Activated CD8-positive, alpha-beta T cell treated with anti-CD3 and anti-CD28 coated beads for 36 hours (primary cell): ENCODE measurements at places on chromosomes 1 and 21. TPM values are rescaled to one million over a fixed set of nuclear protein-coding genes. Genes with fewer than 3 reads are reported as not detected.
A peak's percentile ranks its signal among the peaks of the same experiment; 100 is the strongest.

GRCh38 chr1:206785182-206785765, 13.0 kb upstream of the IL10 start:
- no peak for DNase-seq

GRCh38 chr1:200351425-200351824, 58.4 kb downstream of the ZNF281 start:
- no peak for DNase-seq

GRCh38 chr1:45001011-45001481, 10.1 kb downstream of the HECTD3 start:
- no peak for DNase-seq

- no peak for DNase-seq
Measured at GRCh38 chr1:78911956-78912880, 94.3 kb downstream of the ADGRL4 start.

GRCh38 chr1:180287988-180288705, 58.1 kb downstream of the LHX4 start:
- DNase-seq = no peak

Gene TSSK3
- total RNA-seq = 0.90 TPM

DNA sequence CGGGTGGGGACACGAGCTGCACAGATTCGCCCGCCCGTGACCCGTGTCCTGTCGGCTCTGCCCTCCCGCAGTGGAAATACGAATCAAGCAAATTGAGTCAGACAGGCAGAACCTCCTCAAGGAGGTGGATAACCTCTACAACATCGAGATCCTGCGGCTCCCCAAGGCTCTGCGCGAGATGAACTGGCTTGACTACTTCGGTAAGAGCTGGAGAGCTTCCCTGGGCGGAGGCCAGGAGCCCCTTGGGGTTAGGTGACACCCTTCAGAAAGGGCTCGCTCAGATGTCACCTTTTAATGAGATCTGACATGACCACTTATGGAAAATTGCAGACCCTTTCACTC, 489 bp downstream of the CDCA8 start:
- DNase-seq = peak; percentile 46

Gene CAPN2
- 31.5 TPM for total RNA-seq

Gene TPTE
- total RNA-seq = not detected

DNA sequence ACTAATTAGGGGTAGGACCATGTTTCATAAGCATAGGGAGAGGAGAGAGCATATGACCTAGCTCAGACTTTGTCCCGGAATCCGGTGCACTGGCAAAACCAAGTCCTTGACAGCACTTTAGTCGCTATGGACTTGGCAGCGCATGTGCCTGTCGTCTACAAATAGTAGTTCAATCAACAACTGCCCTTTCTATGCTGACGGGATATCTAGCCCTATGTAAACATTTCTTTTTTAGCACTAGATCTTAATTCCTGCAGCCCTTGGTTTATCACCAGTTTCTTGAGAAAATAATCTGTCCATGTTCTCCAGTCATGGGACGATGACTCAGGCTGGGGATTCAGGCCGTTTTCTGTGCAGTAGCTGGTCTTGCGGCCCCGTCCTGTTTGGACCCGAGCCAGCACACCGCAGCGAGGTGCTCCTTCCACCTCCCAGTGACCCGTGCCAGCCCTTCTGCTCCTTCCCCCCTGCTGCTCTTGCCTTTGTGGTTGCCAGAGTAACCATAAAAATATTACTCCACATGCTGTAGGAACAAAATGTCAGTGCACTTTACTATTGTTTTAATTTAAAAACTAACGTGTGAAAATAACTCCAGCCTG, 8.6 kb upstream of the MT1HL1 start:
- no peak for DNase-seq

Gene GSTM5
- total RNA-seq = 0.49 TPM

Gene IKBKE
- 14.9 TPM for total RNA-seq

Gene MAP3K21
- total RNA-seq = 2.7 TPM

DNA sequence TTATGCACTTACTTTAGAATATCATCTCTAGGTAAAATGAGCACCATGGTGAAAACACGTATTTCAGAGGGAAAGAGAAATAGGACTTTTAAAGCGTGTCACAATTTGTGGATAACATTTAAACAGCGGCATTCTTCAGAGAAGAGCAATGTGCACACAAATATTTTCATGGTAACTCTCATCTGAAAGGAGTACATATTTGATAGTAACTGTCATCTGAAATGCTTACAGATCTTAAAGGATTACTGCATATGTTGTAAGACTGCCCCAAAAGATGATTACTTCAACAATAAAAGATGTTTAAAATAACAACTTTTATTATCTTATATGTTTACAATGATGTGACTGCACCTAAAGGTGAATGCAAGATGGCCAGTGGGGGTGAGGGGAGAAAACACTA, 408.8 kb downstream of the PLA2G4A start:
- DNase-seq = no peak

Gene DTL
- 95.9 TPM for total RNA-seq

- DNase-seq = no peak
Measured at GRCh38 chr1:230050973-230051735, 15.9 kb upstream of the GALNT2 start.

Gene IGSF21
- not detected for total RNA-seq
